Body of pancreas (tissue), 4 donors: ENCODE measurements at places on chromosomes 16 and 17. TPM values are rescaled to one million over a fixed set of nuclear protein-coding genes. Genes with fewer than 3 reads are reported as not detected.

DNA sequence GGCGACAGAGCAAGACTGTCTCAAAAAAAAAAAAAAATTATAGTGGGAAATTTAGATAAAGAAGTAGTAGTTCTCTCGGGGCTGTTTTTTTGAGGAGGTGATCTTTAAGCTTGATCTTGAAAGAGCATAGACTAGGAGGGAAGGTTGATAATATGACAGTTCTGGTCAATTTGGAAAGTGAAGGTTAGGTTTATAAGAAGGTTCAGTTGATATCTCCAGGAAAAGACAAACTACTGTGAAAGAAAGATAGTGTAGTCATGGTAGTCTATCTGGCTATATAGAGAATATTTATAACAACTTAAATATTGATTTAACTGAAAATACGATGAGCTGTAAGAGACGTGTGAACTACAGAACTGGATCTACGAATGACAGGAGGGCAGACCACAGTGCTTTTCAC lies 3.1 kb downstream of the ATF7IP2 start:
- no peak overlapping the region for H3K27ac ChIP-seq
- H3K36me3 ChIP-seq, result no peaks in the 10 kb centered on the region
- no peak overlapping the region for H3K4me3 ChIP-seq
- H3K27me3 ChIP-seq, result no peaks in the 10 kb centered on the region
- H3K4me1 ChIP-seq, result peaks cover 27% of the 10 kb centered on the region
- no peak for DNase-seq

DNA sequence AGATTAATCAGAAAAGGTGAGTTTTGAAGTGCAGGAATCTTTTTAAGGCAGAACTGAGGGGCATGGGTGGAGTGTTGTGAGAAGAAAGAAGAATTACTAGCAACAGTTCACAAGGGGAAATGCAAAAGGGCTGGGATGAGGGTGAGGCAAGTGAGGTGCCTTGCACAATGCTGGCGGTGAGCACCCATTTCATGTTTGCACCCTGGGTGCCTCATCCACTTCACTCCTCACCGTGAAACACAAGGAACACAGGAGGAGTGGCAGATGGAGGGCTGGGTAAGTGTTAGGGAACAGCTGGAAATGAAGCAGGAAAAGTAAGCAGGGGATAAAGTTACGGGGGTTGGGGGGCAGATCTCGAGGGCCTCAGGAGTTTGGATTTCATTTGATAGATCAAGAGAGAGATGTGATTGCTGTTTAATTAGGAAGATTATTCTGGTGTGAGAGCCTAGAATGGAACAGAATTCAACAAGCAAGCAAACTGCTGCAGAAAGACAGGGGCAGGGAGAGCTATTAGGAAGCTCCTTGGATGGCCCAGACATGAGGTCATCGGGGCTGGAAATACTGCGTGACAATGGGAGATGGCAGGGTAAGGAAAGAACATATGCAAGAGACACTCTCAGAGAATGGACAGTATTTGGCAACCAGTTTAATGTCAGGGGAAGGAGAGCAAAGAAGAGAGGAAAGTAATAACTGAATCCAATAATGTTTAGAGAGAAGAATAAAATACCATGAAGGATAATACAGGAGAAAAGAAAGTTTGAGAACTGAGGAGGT lies 8.3 kb upstream of the HEATR6 start:
- H3K4me3 ChIP-seq, result no peak overlapping the region
- H3K27ac ChIP-seq, result no peak overlapping the region
- H3K4me1 ChIP-seq, result peaks cover 7% of the 10 kb centered on the region
- DNase-seq, result no peak
- no peaks in the 10 kb centered on the region for H3K36me3 ChIP-seq

GRCh38 chr16:86216591-86216990 lies 293.7 kb upstream of the FOXF1 start:
- peaks cover 54% of the 10 kb centered on the region for H3K4me1 ChIP-seq
- H3K36me3 ChIP-seq, result no peaks in the 10 kb centered on the region
- H3K27ac ChIP-seq, result peak overlapping the region; percentile 77
- no peaks in the 10 kb centered on the region for H3K27me3 ChIP-seq
- no peak overlapping the region for H3K4me3 ChIP-seq

DNA sequence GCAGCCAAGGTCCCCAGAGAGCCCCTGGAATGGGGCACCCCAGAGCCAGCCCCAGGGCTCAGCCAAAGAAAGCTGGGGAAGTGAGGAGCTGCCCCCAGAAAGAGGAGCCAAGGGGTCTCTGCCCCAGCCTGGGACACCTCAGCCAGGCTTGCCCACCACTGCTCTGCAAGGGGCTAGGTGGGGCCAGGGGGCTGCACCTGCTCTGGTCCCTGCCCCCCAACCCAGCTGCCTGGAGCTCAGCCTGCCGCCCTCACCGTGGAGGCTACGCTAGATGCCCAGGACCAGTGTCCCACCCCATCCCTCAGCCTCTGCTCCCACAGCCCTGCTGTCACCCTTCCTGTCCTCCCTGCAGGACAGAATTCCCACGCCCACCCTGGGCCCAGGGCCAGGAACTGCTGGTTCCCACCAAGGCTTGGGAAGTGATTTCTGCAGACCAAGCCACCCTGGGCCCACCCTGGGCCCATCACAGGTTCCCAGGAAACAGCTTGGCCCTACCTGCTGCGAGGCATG lies 28.1 kb upstream of the KRT17 start:
- no peak for DNase-seq
- H3K27me3 ChIP-seq, result no peaks in the 10 kb centered on the region
- no peaks in the 10 kb centered on the region for H3K36me3 ChIP-seq
- no peak overlapping the region for H3K4me3 ChIP-seq
- H3K27ac ChIP-seq, result no peak overlapping the region

DNA sequence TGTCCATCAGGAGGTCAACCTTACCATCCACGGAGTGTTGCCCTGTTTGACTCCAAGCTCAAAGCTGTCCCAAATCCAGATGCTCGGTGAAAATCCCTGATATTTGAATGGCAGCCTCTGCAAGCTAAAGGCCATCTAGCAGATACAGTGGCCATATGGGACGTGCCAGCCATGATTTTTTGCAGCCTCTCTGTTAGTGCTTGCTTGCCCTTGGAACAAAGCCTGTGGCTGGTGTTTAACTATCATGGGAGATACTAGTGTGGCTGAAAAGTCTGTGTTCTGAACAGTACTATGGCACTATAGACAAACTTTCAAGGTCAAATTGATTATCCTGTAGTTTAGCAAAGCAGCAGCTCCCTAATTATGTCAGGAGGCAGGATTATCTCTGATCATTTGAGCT lies 214.3 kb downstream of the CDH13 start:
- no peaks in the 10 kb centered on the region for H3K4me1 ChIP-seq
- H3K27ac ChIP-seq, result no peak overlapping the region
- H3K4me3 ChIP-seq, result no peak overlapping the region
- no peak for DNase-seq

- peak; percentile 49 for DNase-seq
- H3K36me3 ChIP-seq, result no peaks in the 10 kb centered on the region
- no peaks in the 10 kb centered on the region for H3K27me3 ChIP-seq
- H3K27ac ChIP-seq, result peak overlapping the region; percentile 97
Measured at GRCh38 chr17:77147357-77147801, 6.6 kb downstream of the SEC14L1 start.

GRCh38 chr17:79792341-79792871 lies 4.5 kb downstream of the CBX8 start:
- peaks cover 27% of the 10 kb centered on the region for H3K27me3 ChIP-seq
- peaks cover 28% of the 10 kb centered on the region for H3K4me1 ChIP-seq
- no peaks in the 10 kb centered on the region for H3K36me3 ChIP-seq
- no peak overlapping the region for H3K27ac ChIP-seq
- no peak overlapping the region for H3K4me3 ChIP-seq

DNA sequence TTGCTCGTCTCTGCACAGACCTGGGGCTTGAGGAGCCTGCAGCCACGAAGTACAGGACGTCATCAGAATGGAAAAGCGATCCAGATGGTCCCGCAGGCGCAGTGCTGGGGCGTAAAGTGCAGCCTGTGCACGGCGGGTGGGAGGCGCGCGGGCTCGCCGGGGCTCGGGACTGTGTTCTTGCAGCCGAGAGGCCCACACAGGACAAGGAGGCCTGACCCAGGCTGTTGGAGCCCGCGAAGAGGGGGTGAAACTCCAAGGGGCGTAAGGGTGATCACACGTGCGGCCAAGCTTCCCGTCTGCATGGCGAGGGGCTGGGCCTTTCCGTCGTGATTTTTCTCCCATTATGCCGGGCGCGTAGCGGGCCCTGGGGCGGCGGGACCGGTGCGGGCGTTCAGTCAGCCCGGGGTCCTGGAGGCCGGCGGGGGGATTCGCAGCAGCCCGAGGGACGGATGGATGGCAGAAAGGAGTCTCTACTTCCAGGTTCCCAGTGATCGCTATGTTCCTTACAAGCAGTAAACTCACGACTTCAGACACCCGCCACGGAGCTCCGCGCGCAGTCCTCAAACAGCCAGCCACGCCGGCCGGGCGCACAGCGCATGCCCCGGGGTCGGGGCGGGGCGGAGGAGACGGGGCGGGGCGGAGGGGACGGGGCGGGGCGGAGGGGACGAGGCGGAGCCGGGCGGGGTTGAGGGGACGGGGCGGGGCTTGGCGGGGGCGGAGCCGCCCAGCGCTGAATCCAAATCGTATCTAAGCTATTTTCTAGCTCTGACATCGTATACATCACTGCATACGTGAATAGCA lies 141.0 kb upstream of the KCNJ18 start:
- H3K36me3 ChIP-seq, result no peaks in the 10 kb centered on the region
- peaks cover 27% of the 10 kb centered on the region for H3K4me1 ChIP-seq
- no peaks in the 10 kb centered on the region for H3K27me3 ChIP-seq

DNA sequence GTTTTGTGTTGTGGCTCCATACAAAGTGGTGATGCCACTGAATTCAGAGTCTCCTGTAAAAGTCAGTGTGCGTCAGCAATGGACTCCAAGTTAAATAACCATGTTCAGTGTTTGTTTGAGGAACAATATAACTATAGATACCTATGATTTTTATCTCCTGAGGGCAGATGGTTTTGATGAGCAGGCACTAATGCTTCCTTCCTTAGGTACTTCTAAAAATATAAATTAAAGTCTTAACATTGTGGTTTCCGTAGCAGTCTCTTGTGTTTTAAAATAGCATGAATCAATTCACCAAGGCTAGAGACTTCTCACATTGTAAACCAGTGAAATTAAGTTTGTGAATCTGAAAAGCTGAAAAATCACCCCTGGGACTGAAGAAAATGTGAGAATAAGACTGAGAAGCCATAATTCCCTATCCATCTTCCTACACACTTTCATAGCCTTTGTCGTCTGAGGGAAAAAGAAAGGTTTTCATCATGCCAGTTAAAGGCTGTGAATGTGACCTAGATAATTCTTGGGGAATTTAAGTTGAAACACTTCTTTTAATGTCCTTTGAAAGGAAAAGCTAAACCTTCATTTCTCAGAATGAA lies 1502.9 kb downstream of the CDH11 start:
- DNase-seq, result no peak
- no peaks in the 10 kb centered on the region for H3K4me1 ChIP-seq
- no peaks in the 10 kb centered on the region for H3K27me3 ChIP-seq
- H3K4me3 ChIP-seq, result no peak overlapping the region

- no peaks in the 10 kb centered on the region for H3K27me3 ChIP-seq
- no peak overlapping the region for H3K27ac ChIP-seq
- H3K4me3 ChIP-seq, result no peak overlapping the region
- H3K36me3 ChIP-seq, result peaks cover 18% of the 10 kb centered on the region
- H3K4me1 ChIP-seq, result peaks cover 31% of the 10 kb centered on the region
Measured at GRCh38 chr17:45283711-45284110, 21.8 kb upstream of the SPATA32 start.

DNA sequence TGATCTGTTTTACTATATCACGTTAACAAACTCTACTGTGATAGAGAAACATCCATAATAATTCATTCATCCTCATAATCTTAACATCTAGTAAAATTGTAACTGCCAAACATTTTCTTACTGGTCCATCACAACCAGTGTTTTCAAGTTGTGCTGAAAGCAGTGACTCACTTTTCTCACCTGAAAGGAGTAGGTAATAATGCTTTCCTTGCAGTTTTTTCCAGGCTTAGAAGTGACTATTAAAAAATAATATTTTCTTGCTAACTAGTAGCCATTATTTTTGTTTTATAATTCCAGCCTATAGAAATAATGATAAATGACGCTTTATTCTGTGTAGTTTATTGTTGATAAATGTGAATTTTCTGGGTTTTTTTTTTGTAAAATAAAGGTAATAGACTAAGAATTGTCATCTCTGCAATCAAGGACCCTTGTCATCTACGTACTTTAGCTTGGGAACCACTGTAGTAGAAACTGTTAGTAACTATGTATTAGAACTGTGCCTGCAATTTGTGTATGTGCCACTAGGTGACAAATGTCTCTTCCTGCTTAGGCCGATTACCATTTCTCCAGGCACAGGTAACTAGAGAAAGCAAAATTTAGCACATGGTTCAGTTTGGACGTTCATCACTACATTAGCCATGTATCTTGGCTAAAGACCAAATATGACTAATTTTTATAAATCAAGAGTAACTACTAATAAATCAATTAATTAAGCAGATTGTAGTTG lies 409.4 kb upstream of the ERCC4 start:
- H3K36me3 ChIP-seq, result no peaks in the 10 kb centered on the region
- H3K27me3 ChIP-seq, result no peaks in the 10 kb centered on the region
- H3K4me3 ChIP-seq, result no peak overlapping the region
- no peak overlapping the region for H3K27ac ChIP-seq
- DNase-seq, result no peak

GRCh38 chr16:31331141-31331764 lies 23.7 kb upstream of the ITGAX start:
- no peak for DNase-seq
- H3K4me1 ChIP-seq, result peaks cover 13% of the 10 kb centered on the region
- H3K36me3 ChIP-seq, result no peaks in the 10 kb centered on the region
- no peak overlapping the region for H3K27ac ChIP-seq
- no peak overlapping the region for H3K4me3 ChIP-seq

- H3K27me3 ChIP-seq, result no peaks in the 10 kb centered on the region
- no peak for DNase-seq
- H3K27ac ChIP-seq, result peak overlapping the region; percentile 30
- H3K36me3 ChIP-seq, result no peaks in the 10 kb centered on the region
Measured at GRCh38 chr17:31320791-31321190, 631 bp downstream of the EVI2A start.

GRCh38 chr16:70725024-70725911 lies 39.4 kb upstream of the MTSS2 start:
- H3K36me3 ChIP-seq, result no peaks in the 10 kb centered on the region
- H3K27ac ChIP-seq, result peak overlapping the region; percentile 67

DNA sequence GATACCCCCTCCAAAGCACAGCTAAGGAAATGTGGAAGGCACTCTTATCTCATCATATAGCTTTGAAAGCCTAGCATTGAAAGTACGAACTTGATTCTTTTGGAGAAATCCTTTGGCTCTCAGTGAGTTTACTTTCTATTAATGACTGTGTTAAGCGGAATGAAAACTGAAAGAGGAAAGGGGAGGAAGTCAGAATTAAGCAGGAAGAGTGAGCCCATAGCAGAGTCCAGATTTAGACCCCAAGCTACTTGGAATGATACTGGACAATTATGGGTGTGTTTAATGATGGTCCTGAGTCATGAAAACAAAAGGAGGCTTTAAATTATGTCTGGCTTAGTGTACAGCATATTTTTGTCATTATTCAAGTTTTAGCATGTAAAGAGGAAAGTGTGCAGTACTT lies 42.2 kb downstream of the TENT4B start:
- H3K36me3 ChIP-seq, result no peaks in the 10 kb centered on the region
- no peaks in the 10 kb centered on the region for H3K27me3 ChIP-seq
- DNase-seq, result no peak
- H3K4me3 ChIP-seq, result no peak overlapping the region

KRT36 gene
- not detected for total RNA-seq

KPNB1 gene
- total RNA-seq, result 137 TPM

C16orf96 gene
- not detected for total RNA-seq

TMEM88 gene
- total RNA-seq, result 6.0 TPM

RTN4RL1 gene
- total RNA-seq, result 3.6 TPM
